ENCODE measurements at places on chromosomes 3 and 15. TPM values are rescaled to one million over a fixed set of nuclear protein-coding genes. Genes with fewer than 3 reads are reported as not detected.

TFRC gene
- total RNA-seq, result 18.7 TPM

CPA3 gene
- 5.0 TPM for total RNA-seq

SH2D7 gene
- total RNA-seq, result 0.09 TPM

ABCC5 gene
- total RNA-seq, result 25.2 TPM

LNP1 gene
- total RNA-seq, result 1.5 TPM

DOCK3 gene
- 0.14 TPM for total RNA-seq

HYAL1 gene
- 7.1 TPM for total RNA-seq

SCN11A gene
- 0.16 TPM for total RNA-seq

ACTRT3 gene
- 0.39 TPM for total RNA-seq

CFAP100 gene
- total RNA-seq, result not detected

RPL14 gene
- 1,647 TPM for total RNA-seq

RASGRF1 gene
- 0.37 TPM for total RNA-seq

RAF1 gene
- 40.1 TPM for total RNA-seq

RARB gene
- 0.59 TPM for total RNA-seq

BNC1 gene
- not detected for total RNA-seq

UMPS gene
- total RNA-seq, result 10.6 TPM

ZNF619 gene
- total RNA-seq, result 3.3 TPM

LIPC gene
- total RNA-seq, result 5.5 TPM

SCG3 gene
- 18.4 TPM for total RNA-seq

GOLGA8Q gene
- total RNA-seq, result not detected

CHRNA7 gene
- total RNA-seq, result 9.2 TPM

HDC gene
- 0.38 TPM for total RNA-seq

SIAH2 gene
- 9.7 TPM for total RNA-seq

AHSG gene
- total RNA-seq, result not detected

GRAMD1C gene
- total RNA-seq, result 6.2 TPM

THOC7 gene
- 33.6 TPM for total RNA-seq

LRRK1 gene
- 8.3 TPM for total RNA-seq

ADPRH gene
- 6.3 TPM for total RNA-seq

SAMMSON gene
- not detected for total RNA-seq

ELP6 gene
- total RNA-seq, result 9.2 TPM

MYZAP gene
- total RNA-seq, result 13.4 TPM

SPSB4 gene
- total RNA-seq, result 15.4 TPM

Data from pancreas (tissue), 10 donors.